ENCODE measurements at places on chromosomes 3 and 15. TPM values are rescaled to one million over a fixed set of nuclear protein-coding genes. Genes with fewer than 3 reads are reported as not detected.

The CLDN16 gene
- total RNA-seq, result 2.1 TPM

The INSYN1 gene
- 1.6 TPM for total RNA-seq

The SNX33 gene
- total RNA-seq, result 20.3 TPM

DNA sequence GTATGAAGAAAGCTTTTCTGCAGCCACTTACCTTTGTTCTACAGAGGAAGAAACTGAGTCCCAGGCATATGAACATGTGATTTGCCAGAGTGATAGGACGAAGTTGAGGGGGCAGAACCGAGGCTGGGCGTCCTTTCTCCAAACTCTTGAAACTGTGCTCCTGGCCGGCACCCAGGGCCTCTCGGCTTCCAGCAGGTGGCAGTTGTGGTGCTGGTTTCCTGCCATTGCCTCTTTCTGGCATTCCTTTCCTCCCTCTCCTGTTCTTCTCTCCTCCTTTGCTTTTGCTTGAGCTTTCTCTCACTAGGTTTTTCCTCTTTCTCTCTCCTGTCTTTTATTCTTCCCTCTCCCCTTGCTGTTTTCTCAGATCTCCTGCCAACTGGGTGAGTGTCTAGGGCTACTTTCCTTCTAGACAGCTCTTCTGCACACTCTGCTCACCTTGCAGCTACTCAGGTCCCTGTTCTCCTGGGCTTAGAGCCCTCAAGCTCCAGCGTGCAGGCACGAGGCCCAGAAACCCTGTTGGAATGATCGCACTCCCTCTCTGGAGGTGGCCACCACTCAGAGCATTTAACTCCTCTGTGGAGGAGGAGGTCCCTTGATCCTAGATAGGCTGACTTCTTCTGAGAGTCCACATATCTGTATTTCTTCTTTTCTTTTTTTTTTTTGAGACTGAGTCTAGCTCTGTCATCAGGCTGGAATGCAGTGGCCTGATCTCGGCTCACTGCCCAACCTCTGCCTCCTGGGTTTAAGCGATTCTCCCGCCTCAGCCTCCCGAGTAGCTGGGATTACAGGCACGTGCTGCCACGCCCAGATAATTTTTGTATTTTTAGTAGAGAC is 26.2 kb downstream of the TRAK1 start:
- DNase-seq, result peak; percentile 54

GRCh38 chr3:36837089-36837488 is 72.7 kb upstream of the DCLK3 start:
- no peak for DNase-seq

- DNase-seq, result peak; percentile 87
These were observed 41.6 kb downstream of the MRAS start for GRCh38 chr3:138389841-138390581.

DNA sequence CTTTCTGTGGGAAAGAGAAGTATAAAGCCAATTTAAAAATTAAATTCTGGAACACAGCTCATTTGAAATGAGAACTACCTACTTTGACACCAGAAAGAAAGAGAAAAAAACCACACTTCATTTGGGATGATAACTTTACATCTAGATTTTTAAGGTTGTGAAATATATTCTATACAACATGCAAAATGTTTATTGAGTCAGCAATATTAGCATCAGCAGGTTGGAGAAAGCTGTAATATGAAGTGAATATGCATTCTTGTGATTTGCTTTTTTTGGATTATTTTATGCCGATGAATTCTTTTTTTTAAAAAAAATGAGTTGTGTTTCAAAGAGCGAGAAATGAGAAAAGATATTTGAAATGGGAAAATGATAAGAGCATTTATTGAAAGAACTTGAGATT is 307.0 kb upstream of the DPPA4 start:
- no peak for DNase-seq

GRCh38 chr3:71659864-71660591 is 65.2 kb downstream of the EIF4E3 start:
- no peak for DNase-seq

GRCh38 chr3:128343287-128344051 is 123.2 kb downstream of the DNAJB8 start:
- no peak for DNase-seq

Measured in adrenal gland (tissue), 19 donors.